ENCODE measurements at places on chromosomes 2 and 18.
A peak's percentile ranks its signal among the peaks of the same experiment; 100 is the strongest.

DNA sequence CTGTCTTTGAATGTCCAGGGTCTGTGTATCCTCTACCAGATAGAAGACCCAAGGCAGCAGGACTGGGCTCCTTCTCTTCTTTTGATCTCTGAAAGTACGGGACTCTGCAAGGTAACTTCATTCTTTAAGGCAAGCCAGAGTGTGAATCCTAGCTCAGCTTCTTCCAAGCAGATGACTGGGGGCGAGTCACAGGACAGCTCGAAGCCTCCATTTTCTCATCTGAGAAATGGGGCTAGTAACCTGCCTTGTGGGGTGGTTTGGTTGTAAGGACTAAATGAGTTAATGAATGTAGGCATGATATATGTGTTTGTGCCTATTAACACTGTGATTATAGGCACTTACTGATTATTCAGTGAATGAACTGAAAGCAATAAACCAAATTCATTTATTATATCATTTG, 46.7 kb downstream of the DGKD start:
- no peak for DNase-seq

- DNase-seq, result no peak
Measured at GRCh38 chr2:232901736-232902578, 31.9 kb downstream of the SNORC start.

DNA sequence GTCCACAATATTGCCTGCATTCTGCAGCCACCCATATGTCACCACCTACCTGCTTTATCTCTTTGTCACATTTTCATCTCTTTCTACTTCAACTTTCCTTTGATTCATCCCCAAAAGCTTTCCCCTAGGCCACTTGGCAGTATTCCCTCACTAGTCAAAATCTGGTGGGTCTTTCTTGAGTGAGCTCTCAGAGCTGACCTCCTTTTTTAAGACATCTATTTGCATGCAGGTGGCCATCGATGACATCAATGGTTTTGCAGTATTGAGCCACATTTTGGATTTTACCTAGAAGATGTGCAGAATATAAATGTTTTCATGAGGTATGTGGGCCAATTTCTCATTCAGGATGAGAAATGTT, 133.4 kb upstream of the REG3A start:
- peak; percentile 17 for DNase-seq

- no peak for DNase-seq
Measured at GRCh38 chr2:57868619-57869139, 177.9 kb upstream of the VRK2 start.

GRCh38 chr2:145744541-145745386, 1224.8 kb upstream of the ZEB2 start:
- DNase-seq, result no peak

GRCh38 chr2:207403950-207404349, 125.8 kb upstream of the CREB1 start:
- DNase-seq, result no peak

- DNase-seq, result no peak
Measured at GRCh38 chr2:3870222-3870621, 166.8 kb downstream of the DCDC2C start.

- no peak for DNase-seq
Measured at GRCh38 chr2:133953524-133953923, 300.3 kb upstream of the MGAT5 start.

DNA sequence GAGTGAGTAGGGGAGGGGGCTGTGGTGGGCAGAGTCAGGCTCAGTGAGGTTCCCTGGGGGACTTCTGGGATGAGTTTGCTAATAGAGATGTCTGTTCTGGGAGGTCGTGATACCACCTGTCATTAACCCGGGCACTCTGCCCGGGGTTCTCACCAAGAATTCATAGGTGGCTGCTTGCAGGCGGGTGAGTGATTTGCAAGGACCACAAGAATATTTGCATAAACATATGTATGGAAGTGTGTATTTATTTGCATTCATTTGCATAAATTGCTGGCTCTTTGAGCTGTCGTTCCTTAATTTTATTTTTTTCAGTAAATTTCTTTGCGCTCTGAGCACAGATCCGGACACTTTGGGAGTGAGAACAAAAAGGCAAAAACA, 260.0 kb downstream of the ATAD2B start:
- DNase-seq, result no peak

DNA sequence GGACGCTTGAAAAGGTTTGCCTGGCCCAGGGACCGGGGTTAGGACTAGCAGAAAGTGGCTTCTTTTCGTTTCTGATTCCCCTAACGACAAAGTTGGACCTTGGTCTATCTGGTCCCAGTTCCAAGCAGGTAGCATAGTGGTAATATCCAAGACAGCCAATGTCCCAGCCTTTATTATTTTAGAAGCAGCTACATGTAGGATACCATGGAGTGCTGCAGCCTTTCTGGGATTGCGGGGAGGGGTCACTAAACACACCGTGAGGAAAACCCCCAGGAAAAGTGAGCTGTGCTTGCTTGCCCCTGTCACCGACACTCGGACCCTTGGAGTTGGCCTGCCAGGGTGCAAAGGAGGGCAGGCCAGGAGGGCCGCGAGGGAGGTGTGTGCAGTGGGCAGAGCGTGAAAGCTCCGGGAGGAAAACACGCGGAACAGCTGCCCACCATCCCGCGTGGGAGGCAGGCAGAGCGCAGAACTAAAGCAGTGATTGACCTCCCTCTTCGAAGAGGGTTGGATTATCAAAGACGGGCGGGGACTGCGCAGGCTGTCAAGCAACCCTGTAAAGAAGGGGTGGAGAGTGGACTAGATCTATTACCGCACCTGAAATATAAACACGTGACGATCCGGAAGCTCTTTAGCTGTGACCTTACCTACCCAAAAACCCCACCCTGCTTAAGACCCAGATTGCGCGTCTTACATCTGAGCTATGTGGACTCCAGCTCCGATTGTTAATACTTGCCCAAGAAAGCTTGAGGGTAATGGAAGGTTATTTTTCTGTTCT, 624 bp upstream of the MAP4K3 start:
- DNase-seq, result peak; percentile 33

- no peak for DNase-seq
Measured at GRCh38 chr2:30373881-30374302, 73.2 kb upstream of the LCLAT1 start.

- DNase-seq, result no peak
Measured at GRCh38 chr2:109326306-109326705, 197.3 kb downstream of the SH3RF3 start.

DNA sequence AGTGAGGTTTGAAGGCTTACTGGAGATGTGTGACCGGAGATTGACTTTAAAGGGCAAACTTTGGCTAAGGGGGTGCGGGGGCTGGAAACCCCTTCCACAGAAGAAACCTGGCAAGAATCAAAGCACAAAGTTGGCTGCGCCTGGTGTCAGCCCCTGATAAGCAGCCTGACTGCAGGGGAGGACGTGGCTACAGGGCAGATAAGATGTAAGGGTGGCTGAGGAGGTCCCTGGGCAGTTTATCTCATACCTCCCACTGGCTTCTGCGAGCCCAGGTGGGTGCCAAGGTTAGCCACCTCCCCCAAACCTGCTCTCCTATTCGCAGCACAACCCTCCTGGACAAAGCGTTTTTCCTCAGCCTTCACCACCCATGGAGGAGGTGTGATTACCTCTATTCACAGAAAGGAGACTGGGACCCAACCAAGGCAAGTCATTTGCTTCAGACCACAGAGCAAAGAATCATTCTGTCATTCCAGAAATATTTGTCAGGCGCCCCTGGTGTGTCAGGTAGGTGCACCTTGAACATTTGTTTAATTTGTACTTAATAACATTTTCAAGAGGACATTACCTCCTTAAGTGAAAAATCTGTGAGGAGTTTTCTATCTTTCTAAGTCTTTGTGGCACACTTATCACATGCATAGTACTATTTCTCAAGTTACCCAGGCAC, 73.1 kb upstream of the IL1R1 start:
- DNase-seq, result no peak

DNA sequence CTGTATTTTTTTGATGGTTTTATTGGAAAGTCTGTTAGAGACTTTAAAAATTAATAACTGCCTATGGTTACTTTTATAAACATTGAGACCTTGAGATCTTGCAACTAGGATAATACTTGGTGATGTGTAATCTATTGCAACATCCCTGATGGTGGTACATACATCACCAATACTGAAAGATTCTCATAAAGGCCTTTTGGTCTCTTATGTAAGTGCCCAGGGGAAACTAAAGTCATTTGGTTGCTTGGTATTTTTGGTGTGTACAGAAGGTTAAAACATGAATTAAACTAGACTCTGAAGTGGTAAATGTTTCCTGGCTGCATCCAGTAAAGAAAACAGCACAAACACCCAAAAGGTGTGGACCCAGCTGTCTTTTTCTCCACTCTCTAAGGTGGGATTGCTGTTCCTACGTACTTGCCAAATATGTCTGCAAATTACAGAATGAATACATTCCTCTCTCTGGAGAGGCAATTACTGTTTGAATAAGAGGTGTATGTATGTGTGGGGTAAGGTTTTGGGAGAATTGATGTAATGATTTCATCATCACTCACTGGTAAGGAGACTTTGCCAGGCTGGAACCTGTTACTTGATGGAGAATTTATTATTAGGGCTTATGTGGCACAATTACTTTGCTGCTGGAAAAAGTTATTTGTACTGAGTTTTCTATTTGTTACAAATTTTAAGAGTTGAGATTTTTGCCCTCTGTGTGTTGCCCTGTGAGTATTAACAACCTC, 3.6 kb downstream of the B3GNT2 start:
- DNase-seq, result no peak

DNA sequence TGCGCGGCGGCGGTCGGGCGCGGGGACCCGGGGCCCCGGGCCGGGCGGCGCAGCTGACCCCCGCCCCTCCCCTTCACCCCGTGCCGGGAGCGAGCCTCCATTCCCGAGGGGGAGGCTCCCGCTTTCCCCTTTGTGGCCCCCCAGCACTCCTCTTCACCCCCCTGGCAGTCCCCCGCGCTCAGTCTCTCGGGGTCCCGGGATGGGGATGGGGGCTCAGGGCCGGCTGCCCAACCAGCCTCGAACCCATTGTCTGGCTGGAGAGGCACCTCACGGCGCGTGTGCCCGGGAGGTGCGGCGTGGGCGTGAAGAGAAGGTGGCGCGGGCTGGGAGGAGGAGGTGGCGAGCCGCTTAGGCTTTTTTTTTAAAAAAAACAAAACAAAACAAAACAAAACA, 748 bp downstream of the FMNL2 start:
- no peak for DNase-seq

DNA sequence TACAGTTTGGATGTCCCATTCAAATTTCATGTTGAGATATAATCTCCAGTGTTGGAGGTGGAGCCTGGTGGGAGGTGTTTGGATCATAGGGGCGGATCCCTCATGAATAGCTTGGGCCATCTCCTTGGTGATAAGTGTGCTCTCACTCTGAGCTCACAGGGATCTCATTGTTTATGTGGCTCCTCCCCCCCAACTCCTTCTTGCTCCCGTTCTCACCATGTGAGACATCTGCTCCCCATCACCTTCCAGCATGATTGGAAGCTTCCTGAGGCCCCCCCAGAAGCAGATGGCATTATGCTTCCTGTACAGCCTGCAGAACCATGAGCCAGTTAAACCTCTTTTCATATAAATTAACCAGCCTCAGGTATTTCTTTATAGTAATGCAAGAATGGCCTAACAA, 3.0 kb upstream of the INPP1 start:
- no peak for DNase-seq

- no peak for DNase-seq
Measured at GRCh38 chr18:8870528-8870927, 165.2 kb downstream of the MTCL1 start.

DNA sequence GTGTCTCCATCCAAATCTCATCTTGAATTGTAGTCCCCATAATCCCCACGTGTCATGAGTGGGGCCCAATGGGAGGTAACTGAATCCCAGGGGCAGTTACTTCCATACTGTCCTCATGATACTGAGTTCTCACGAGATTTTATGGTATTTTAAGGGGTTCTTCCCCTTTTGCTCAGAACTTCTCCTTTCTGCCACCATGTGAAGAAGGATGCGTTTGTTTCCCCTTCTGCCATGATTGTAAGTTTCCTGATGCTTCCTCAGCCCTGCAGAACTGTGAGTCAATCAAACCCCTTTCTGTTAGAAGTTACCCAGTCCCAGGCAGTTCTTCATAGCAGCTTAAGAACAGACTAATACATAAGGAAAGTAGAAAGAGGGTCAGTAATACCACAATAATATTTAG, 480.4 kb downstream of the KCNJ3 start:
- DNase-seq, result no peak

GRCh38 chr2:240946654-240947053, 40.5 kb downstream of the CROCC2 start:
- DNase-seq, result no peak

GRCh38 chr2:67083951-67084350, 313.2 kb upstream of the ETAA1 start:
- no peak for DNase-seq

- DNase-seq, result no peak
Measured at GRCh38 chr2:64478502-64479230, 24.7 kb downstream of the LGALSL start.

GRCh38 chr2:128737546-128737826, 418.8 kb upstream of the HS6ST1 start:
- DNase-seq, result no peak

GRCh38 chr2:177597759-177598158, 205.2 kb downstream of the AGPS start:
- no peak for DNase-seq

GRCh38 chr2:96093528-96093927, 22.8 kb downstream of the ADRA2B start:
- DNase-seq, result no peak

DNA sequence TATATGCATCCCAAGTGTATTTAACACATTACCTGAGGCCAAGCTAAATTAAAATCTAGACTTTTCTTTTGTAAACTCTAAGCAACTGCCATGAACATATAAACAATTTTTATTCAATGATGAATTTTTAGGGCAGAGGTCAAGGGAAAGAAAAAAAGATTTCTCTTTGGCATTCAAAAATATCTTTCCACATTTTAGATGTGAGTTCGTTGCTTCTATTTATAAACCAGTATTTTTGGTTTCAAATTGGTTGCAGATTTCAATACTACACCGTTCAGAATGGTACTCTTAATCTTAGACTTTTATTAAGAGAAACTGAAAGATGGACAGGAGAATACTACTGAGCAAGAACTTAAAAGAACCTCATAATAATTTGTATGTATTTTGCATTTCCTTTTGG, 293.6 kb upstream of the CCDC68 start:
- no peak for DNase-seq

DNA sequence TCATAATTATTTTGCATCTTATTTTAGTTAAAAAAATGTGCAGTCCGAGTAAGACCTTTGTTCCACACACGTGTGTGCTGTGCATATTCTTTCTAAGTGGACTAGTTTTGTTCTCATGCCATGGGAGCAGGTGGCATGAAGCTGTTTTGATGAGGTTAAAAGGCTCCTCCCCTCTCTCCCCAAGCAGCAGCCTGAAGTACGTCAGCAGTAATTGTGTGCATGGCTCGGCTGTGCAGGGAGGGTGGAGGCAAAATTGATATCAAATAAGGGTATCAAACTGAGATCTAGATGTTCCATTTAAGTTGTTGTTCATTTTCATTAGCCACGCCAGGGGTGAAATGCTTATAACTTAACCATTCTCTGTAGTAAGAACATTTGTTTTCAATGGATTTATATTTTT, at the start of gene NYAP2:
TSS of gene NYAP2 (plus strand) at position 207 of the 400 bp plus-strand sequence. CDS start 9,171 bp downstream, outside the sequence.
- no peak for DNase-seq

- DNase-seq, result no peak
Measured at GRCh38 chr2:191266201-191266600, 21.0 kb downstream of the MYO1B start.
